Naive thymus-derived CD8-positive, alpha-beta T cell (primary cell): ENCODE measurements at places on chromosomes 1 and 21.

DNA sequence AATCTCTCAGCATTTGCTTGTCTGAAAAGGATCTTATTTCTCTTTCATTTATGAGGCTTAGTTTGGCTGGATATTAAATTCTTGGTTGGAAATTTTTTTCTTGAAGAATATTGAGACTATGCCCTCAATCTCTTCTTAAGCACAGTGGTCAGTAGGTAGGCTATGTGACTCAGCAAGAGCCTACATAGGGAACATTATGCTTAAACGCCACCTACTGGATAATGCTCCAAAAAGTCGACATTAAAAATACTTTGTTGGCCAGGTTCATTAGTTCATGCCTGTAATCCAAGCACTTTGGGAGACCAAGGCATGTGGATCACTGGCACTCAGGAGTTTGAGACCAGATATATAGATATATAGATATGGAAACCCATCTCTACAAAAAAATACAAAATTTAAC, 678.0 kb upstream of the USP24 start:
- no peak for DNase-seq

DNA sequence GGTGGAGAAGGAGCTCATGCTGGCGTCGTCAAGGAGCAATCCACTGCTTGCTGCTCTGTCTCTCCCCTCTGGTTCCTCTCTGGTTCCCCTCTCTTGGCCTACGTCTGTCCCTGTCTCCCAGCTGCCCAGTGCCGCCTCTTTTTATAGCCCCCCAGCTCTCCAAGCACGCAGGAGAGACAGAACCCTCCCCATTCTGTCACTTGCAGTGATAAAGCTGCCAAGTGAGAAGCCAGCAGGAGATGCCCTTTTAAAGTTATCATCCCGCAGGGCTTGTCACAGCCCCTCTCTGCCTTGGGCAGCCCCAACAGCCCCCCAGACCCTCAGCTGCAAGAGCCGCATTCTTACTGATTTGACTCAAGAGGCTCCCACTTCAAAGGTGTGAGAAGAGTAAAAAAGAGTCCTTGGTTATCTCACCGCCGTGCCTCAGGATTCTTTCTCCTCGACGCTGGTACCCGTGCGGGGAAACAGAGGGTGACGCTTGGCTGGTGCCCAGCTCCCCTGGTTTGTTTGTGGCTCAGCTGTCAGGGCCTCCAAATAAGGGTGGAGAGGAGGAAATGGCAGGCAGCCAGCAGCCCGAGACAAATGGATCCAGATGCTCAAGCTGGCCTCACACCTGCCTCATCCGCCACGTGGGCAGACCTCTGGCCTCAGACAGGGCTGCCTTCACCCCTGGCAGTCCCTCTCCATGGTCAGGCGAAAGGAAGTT, at the start of gene NPPA:
Gene NPPA (minus strand): TSS at position 117 of the 706 bp plus-strand sequence. CDS start 99 bp downstream, at position 18.
- no peak for DNase-seq

- no peak for DNase-seq
These were observed 6.8 kb downstream of the CPT2 start for GRCh38 chr1:53203466-53203865.

- DNase-seq, result no peak
These were observed 2.3 kb upstream of the VWA1 start for GRCh38 chr1:1432951-1433803.

DNA sequence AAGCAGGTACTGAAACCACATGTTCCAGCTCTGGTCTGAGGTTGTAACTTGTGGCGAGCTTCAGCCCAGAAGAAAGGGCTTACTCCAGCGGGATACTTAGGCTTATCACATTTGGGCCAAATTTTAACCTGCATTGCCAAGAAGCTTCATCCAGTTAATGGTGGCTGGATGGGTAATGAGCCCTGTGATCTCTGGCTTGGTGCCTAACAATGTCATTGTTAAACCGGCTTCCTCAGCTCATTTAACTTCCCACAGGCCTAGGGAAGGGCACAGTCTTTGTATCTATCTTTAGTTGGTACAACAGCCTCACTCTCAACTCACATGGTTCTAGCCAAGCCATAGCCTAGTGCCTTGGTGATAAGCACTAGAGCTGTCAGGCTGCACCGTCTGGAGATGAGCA, 43.6 kb upstream of the CCDC190 start:
- no peak for DNase-seq

DNA sequence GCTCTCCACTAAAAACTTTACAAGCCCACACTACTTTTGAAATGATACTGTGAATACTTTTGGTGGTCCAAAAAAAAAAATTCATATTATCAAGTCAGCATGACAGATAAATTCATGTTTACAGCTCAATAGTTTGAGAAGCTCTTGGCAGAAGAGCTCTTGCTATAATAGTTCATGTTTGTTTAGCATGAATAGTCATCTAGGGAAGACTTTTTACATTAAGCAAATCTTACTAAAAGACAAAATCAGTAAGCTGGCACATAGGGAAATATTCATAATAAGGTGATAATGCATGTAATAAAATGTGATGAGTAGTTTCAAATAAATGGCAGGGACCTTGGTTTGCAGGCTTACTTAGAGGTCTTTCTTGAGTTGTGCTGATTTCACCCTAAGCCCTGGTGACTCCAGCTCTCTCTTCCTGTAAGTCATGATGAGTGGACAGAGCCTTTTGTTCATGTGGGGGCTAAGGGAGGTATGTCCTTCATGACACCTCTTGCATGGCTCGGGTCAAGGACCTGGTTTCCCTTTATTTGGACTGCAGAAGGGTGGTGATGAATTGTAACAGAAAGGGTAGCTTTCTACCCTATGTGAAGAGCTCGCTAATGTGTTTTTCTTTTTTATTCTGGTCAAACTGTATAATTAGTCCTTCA, 166.7 kb downstream of the GABPA start:
- DNase-seq, result no peak

GRCh38 chr1:92599184-92599583, 112.5 kb upstream of the GFI1 start:
- DNase-seq, result no peak

- no peak for DNase-seq
These were observed 58.1 kb downstream of the ZSWIM5 start for GRCh38 chr1:45148209-45148825.

- no peak for DNase-seq
These were observed 108.7 kb upstream of the IGSF21 start for GRCh38 chr1:17998889-17999288.

DNA sequence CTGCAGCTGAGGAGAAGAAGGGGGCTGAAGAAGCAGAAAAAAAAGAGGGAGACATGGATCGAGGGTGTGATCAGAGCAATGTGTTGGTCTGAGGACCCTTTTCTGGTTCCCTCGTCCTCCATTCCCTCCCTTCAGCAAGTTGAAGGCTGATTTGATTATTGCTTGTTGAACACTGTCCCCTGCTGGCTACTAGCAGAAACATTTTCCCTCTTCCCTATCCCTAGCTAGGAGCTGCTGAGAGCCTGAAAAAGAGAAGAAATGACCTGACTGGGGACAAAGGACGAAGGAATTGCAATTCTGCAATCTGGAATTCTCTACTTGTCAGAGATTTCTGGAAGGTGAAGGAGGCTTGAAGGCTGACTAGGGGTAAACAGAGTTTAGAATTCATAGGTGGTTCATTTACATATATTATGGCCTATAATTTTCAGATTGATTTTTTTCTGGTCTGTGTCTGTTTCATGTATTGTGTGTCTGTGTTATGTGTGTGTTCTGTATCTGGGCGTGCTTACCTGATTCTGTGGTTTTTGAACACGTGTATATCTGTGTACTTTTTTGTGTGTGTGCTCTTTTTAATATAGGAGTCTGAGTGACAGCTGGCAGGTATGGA, 9.8 kb downstream of the NHLH1 start:
- DNase-seq, result no peak

GRCh38 chr1:31643976-31644559, 608 bp downstream of the PEF1 start:
- DNase-seq, result no peak

DNA sequence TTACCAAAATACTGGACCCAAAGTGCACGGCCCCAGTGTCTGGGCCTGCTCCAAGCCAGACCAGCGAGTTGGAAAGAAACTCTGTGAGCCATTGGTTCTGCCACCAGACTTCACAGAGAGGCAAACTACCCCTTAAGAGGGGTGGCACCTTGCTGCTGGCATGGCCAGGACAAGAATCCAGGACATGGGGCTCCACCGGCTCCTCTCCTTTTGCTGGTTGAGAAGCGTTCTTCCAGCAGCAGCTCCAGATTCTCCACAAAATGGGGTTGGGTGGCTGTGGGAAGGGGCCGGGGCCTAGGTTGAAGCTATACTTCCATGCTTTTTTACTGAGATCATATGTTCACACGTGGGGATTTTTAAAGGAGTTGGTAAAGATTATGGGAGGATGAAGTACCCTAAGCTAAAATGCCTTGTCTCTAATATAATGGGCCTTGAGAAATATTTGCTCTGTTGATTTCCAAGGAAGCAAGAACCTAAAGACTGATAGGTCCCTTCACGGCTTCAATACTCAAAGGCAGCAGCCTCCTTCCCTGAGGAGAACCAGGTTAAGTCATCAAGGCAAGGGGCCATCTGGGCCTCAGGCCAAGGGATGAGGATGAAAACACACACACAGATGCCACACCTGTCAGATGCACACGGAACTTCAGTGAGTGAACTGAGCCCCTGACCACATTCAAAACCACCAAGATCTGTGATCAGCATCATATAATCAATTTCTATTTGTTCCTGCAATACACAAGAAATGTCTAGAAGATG, 3.1 kb downstream of the C1orf198 start:
- DNase-seq, result no peak
